ENCODE measurements at places on chromosomes 3 and 15.

DNA sequence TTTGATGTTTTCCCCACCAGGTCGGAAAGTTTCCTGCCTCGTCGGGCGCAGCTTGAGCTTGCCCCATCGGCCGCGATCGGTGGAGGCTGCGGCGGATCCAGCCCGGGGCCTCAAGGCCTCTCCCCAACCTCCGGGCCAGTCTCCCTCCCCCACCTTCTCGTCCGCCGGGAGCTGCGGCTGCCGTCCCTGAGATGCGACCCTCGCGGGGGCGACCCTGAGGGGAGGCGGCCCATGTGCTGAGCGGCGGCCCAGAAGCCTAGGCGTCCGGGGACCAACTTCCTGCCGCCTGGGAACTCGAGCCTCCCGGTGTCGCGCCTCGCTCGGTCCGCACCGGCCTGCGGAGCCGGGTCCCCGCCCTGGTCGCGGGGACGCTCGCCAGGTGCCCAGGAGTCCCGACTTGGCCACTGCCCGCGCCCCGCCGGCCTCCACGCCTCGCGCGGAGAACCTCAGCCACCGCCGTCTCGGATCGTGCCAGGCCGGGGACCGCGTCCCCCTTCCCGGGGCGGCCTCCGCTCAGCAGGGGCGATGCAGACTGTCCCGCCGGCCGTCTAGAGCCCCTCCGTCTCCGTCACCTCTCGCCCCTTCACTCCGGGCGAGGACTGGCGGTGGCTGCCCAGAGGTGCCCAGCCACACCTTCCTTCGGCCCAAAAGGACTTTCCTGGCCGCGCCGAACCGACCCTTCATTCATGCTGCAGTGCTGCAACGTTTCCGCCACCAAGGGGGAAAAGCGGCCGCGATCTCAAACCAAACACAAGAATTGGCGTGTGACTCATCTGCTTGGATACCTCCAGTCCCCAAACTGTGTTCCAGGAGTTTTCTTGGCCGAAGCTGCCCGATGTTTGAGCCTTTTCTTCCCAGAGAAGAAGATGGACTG, 656 bp downstream of the SLMAP start:
- peak; percentile 10 for DNase-seq

GRCh38 chr15:32828507-32829186, 110.8 kb downstream of the GREM1 start:
- no peak for DNase-seq

DNA sequence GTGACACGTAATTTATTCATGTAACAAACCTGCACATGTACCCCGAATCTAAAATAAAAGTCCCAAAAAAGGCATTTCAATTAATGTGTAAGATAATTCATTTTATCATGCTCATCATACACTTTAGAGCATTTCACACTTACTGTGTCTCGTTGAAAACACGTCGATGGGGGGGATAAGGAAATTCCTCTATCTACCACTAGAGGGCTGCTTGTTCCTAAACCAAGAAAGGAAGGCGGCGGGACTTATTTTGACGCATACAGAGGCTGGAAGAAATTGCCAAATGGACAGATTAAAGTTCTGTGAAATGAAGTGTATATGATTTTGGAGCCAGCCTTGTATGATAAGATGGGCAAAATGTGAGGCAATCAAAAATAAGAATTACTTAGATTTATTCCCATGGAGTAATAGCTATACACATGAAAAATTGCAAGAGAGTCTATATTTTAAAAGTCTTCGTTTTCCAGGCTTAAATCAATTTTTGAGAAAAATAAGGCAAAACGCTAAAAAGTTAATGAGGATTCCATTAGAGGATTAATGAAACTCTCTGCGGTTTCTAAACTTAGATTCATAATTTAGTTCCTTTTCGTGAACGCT, 346.8 kb downstream of the CNTN3 start:
- no peak for DNase-seq

GRCh38 chr3:148092624-148093347, 604.9 kb upstream of the AGTR1 start:
- DNase-seq = no peak

GRCh38 chr3:67495751-67496150, 158.7 kb downstream of the SUCLG2 start:
- DNase-seq = no peak

GRCh38 chr3:176430244-176431037, 766.8 kb downstream of the TBL1XR1 start:
- no peak for DNase-seq

DNA sequence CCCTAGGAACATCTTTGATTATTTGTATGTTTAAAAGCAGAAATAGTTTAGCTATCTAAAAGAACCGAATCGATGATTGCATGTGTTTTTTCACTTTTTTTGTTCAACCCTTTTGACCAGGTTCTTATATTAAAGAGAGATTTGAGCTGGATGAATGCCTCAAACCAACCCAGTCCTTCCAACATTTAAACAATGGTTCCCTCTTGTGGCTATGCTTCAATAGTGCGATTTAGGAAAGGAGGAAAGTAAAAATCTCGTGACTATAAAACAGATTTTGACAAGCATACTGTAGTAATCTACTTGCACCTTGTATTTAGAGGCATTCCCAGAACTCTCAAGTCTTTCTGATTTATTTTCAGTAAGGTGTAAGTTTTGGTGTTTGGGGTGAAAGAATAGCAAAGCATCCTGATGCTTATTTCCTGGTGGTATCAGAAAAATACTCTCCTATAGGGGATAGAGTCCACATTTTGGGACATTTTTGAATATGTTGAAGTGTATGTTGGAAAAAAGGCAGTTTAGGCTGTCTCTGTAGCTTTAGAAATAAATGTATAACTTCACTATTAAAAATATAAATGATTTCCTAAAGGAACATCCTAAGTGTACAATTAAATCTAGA, 159.6 kb upstream of the KCNH8 start:
- no peak for DNase-seq

All from activated T-helper 1 cell treated with anti-CD3 and anti-CD28 coated beads, Interleukin-2, amount 50 U/mL, for 16 hours (primary cell).